G401 (cell line): ENCODE measurements at places on chromosomes 7 and 10. TPM values are rescaled to one million over a fixed set of nuclear protein-coding genes. Genes with fewer than 3 reads are reported as not detected.
A peak's percentile ranks its signal among the peaks of the same experiment; 100 is the strongest.

GRCh38 chr7:100546129-100546925, 7.3 kb downstream of the AGFG2 start:
- peak; percentile 27 for DNase-seq

DNA sequence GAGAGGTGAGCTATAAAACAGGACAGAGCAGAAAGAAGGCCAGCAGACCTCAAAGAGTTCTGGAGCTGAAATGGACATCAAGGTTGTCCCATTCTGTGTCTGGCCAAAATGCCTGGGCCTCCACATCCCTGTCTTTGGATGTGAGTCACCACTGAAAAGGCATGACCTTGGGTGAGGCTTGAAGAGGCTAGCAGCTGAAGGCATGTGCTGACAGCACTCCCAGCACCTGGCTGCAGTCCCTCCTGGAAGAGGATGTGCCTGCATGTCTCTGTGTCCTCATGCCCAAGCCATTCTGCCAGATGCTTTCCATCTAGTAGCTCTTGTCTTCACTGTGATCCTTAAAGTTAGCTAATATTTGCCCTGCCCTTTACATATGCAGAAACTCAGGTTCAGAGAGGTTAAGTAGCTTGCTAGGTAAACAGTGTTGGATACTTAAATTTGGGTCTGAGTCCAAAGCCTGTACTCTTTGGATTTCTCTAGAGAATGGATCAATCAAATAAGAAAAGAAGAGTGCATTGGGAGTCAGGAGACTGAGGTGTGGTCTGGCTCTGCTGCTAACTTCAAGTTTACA, 35.8 kb downstream of the HECW1 start:
- no peak for DNase-seq

DNA sequence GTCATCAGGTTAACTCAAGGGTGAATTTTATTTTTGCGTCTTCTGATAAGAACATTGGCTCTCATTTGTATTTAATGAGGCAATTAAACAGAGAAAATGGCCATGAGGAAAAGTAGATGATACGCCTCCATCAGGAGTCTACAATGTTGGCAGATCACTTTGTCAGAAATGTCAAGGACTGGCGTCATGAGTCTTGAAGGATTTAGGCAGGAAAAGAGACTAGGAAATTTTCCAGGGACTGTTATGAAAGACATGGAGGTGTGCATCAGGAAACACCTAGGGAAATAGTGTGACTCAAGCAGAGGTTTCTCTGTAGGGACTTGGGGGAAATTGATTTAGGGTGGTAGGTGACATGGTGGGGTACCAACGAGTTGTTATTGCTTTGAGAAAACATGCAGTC, 53.4 kb upstream of the SLC35B4 start:
- no peak for DNase-seq

DNA sequence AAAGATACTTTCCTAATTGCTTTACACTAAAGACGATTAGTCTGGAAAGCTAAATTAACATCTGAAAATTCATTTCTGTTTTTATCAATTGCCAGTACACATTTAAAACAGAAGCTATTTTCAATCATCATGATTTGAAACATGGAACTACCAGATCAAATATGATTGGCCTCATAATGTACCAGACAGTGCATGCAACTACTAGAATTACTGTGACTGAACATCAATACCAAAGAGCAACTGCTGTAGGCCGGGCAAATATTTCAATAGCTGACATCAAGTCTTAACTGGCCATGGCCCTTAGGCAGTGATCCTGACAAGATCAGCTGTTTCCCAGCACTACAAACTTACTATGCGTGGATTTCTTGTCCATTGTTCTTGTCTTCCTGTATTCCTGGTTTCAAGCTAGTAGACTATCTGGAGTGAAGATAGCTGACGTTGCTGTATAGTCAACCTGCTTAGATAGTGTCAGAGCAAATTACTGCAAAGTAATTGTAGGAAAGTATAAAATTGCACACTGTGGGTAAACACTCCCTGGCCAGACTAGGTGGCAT, 21.7 kb upstream of the WNT16 start:
- no peak for DNase-seq

DNA sequence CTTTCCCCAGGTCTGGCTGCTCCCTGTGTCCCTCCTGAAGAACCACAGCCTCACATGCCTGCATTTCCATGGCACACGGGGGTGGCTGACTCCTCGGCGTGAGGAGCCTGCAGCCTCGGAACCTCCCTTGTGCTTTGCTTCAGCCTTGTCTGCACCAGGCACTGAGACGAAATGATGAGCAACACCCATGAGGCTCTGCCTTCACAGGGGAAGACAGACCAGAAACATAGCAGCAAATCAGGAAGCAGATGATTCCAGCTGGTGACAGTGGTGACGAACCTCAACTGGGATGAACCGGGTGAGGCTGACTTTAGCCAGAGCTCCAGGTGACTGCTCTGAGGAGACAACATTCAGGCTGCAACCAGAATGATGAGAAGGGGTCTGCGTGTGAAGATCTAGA, 84.5 kb upstream of the SMNDC1 start:
- no peak for DNase-seq

DNA sequence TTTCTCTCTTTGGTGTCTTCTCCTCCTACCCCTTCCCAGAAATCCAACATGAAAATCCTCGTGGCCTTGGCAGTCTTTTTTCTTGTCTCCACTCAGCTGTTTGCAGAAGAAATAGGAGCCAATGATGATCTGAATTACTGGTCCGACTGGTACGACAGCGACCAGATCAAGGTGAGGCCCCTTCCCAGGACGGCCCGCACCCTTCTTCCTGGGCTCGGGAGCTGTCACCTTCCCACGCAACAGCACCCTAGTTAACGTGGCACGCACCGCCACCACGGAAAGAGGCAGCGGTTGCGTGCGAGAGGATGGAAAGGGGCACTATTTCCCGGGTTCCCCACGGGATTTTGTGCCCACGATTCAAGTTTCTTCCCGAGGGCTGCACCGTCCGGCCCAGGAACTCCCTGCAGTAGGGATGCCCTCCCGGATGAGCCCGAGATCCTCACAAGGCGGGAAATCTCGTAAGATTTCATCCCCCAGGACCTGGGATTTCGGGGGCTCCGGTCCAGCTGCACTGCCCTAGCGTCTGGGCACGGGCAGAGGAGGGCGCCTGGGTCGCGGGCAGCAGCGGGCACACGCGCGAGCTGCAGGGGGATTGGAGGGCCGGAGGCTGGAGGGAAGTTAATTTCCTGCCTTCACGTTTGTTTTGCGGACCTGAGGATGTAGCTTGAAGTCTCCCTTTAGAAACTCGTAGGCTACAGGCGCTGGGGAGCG, 834 bp downstream of the TAC1 start:
- no peak for DNase-seq

Gene TMEM270
- not detected in 2 replicates for total RNA-seq

Gene HSPA12A
- total RNA-seq, result 0.18 and 0.47 TPM in 2 replicates

Gene CRYGN
- total RNA-seq, result not detected in 2 replicates

Gene FFAR4
- not detected in 2 replicates for total RNA-seq

Gene MOGAT3
- not detected in 2 replicates for total RNA-seq
